ENCODE measurements at places on chromosomes 7 and 10. TPM values are rescaled to one million over a fixed set of nuclear protein-coding genes. Genes with fewer than 3 reads are reported as not detected.

DNA sequence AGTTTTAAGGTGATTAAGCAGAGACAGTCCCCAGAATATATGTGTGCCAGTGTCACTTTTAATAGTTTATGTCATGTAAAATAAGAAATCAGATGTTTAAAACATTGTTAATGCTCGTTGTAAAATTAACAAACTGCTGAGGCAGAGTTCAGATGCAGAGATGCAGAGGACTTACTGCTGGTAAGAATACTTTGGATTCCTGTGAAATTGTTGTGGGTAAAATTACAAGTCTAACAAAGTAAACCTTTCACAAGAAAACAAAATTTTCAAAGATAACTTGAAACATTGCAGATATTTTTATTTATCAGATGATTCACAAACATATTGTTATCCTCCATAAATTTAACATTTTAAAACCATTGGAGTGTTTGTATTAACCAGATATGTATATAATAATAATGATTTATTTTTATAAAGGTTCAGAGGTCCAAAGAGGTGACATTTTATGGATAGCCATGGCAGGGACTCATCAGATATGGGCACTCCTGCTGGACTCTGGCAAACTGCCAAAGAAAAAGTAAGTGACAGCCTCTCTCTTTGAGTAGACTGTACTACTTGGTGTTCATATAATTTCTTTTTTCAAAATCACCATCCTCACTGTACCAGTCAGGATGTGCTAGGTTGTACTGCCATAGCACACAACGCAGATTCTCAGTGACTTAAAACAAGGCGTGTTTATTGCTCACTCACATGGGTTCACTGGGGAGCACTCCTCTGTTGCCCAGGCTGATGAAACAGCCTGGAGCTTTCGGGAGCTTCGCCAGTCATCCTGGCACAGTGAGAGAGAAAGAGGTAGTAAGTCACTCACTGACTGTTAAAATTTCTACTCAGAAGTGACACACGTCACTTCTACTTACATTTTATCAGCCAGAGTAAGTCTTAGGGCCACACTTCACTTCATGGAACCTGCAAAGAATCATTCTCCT is 43.5 kb downstream of the NHLRC2 start:
- H3K4me3 ChIP-seq, result no peak overlapping the region
- H3K27ac ChIP-seq, result no peak overlapping the region
- no peaks in the 10 kb centered on the region for H3K4me1 ChIP-seq
- no peak for DNase-seq

GRCh38 chr7:28900311-28900710 is 57.8 kb downstream of the TRIL start:
- H3K4me3 ChIP-seq, result no peak overlapping the region
- no peaks in the 10 kb centered on the region for H3K36me3 ChIP-seq
- H3K27me3 ChIP-seq, result peaks cover 8% of the 10 kb centered on the region
- DNase-seq, result no peak
- no peak overlapping the region for H3K27ac ChIP-seq

- H3K27me3 ChIP-seq, result no peaks in the 10 kb centered on the region
- no peaks in the 10 kb centered on the region for H3K4me1 ChIP-seq
- no peaks in the 10 kb centered on the region for H3K36me3 ChIP-seq
Measured at GRCh38 chr10:52779541-52780390, 7.2 kb upstream of the MBL2 start.

- peaks cover 28% of the 10 kb centered on the region for H3K4me1 ChIP-seq
- H3K27me3 ChIP-seq, result no peaks in the 10 kb centered on the region
Measured at GRCh38 chr10:6379015-6379776, 176.5 kb downstream of the PFKFB3 start.

Gene MYO3A
- not detected for total RNA-seq

- peaks cover 59% of the 10 kb centered on the region for H3K4me1 ChIP-seq
- H3K27me3 ChIP-seq, result no peaks in the 10 kb centered on the region
Measured at GRCh38 chr7:148727501-148728278, 29.0 kb downstream of the CUL1 start.

DNA sequence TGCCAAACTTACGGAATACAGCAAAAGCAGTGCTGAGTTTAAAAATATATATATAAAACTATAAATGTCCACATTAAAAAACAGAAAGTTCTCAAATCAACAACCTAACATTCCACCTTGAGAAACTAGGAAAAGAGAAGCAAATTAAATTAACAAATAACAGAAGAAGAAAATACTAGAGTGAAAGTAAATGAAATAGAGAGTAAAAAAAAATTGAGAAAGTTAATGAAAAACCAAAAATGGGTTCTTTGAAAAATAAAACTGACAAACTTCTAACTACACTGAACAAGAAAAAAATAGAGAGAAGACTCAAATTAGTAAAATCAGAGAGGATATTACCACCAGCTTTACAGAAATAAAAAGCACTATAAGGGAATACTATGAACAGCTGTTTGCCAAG is 22.1 kb downstream of the RASGEF1A start:
- H3K36me3 ChIP-seq, result no peaks in the 10 kb centered on the region
- no peaks in the 10 kb centered on the region for H3K4me1 ChIP-seq
- peaks cover 37% of the 10 kb centered on the region for H3K27me3 ChIP-seq
- DNase-seq, result no peak
- no peak overlapping the region for H3K27ac ChIP-seq
- no peak overlapping the region for H3K4me3 ChIP-seq

Data from activated CD4-positive, alpha-beta T cell treated with anti-CD3 and anti-CD28 coated beads, Interleukin-2, amount 10 ng/mL, durations not matched to agents 7 days and 5 days (primary cell).